Activated naive CD8-positive, alpha-beta T cell treated with anti-CD3 and anti-CD28 coated beads for 36 hours (primary cell): ENCODE measurements at places on chromosomes 1 and 21. TPM values are rescaled to one million over a fixed set of nuclear protein-coding genes. Genes with fewer than 3 reads are reported as not detected.

GRCh38 chr1:36446271-36446670, 4.0 kb downstream of the OSCP1 start:
- H3K36me3 ChIP-seq: no peaks in the 10 kb centered on the region
- H3K4me1 ChIP-seq: peaks cover 4% of the 10 kb centered on the region
- no peak for DNase-seq
- H3K4me3 ChIP-seq: no peak overlapping the region
- no peaks in the 10 kb centered on the region for H3K27me3 ChIP-seq

Gene MROH9
- not detected for total RNA-seq

Gene DMBX1
- total RNA-seq: not detected

DNA sequence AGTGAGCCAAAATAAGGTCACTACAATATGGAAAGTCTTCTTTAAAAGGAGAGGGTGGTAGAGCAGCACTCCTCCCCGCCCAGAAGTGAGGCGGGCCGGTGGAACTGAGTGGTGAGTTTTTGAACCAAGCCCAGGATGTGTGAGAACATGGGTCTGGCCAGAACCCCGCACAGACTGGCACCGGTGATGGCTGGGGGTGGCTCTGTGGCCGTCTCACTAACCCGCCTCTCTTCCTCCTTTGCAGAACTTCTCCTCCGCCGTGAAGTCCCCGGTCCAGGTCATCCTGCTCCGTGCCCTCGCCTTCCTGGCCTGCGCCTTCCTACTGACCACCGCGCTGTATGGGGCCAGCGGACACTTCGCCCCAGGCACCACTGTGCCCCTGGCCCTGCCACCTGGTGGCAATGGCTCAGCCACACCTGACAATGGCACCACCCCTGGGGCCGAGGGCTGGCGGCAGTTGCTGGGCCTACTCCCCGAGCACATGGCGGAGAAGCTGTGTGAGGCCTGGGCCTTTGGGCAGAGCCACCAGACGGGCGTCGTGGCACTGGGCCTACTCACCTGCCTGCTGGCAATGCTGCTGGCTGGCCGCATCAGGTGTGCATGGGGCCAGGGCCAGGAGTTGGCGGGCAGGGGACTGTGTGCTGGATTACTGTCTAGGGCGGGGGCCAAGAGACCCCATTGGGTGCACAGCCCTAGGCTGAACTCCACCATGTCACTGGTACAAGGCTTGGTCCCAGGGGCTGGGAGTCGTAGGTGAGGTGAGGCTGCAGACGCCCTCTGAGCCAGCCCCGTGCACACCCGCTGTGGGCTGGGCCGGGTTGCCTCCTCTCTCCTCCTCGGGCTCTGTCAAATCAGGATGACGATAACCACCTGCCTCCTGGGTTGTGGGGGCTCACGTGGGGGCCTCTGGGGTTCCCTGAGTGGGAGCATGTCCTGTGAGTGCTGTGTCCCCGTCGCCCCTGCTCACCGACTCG, 12.4 kb downstream of the TMEM201 start:
- no peak overlapping the region for H3K4me3 ChIP-seq
- no peaks in the 10 kb centered on the region for H3K4me1 ChIP-seq
- peaks cover 8% of the 10 kb centered on the region for H3K36me3 ChIP-seq
- no peak overlapping the region for H3K27ac ChIP-seq
- no peak for DNase-seq

DNA sequence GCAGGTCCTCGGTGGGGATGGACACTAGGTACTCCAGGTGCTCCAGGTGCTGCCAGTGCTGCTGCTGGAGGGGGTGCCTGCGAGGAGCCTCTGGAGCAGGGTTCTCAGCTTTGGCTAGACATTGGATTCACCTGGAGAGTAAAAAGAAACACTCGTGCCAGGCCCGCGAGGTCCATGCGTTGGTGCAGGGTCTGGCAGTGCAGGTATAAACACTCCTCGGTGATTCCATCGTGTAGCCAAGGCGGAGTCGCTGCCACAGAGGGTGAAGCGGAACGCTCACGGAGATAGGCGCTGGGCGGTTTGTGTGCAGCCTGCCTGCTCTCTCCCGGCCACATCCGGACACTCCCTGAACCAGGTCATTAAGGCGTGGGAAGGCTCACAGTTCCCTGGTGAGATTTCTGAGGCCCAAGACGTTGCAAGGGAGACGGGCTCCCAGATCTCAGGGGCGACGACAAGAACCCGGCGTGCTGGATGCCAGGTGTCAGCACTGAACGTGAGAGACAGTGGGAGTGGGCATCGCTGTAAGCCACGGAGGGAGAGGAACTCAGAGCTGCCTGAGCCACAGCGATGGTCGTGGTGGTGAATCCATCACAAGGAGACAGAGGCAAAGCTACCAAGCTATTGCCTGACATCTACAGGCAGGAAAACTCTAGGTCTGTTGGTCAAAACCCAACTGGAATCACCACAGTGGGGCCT, 17.2 kb upstream of the SUMO3 start:
- no peak for DNase-seq
- no peaks in the 10 kb centered on the region for H3K36me3 ChIP-seq
- no peak overlapping the region for H3K27ac ChIP-seq
- no peak overlapping the region for H3K4me3 ChIP-seq
- H3K4me1 ChIP-seq: peaks cover 9% of the 10 kb centered on the region
